Jurkat, Clone E6-1 (cell line): ENCODE measurements at places on chromosomes 5 and 9.

GRCh38 chr5:82817897-82818676 is 259.1 kb downstream of the TMEM167A start:
- DNase-seq, result no peak

DNA sequence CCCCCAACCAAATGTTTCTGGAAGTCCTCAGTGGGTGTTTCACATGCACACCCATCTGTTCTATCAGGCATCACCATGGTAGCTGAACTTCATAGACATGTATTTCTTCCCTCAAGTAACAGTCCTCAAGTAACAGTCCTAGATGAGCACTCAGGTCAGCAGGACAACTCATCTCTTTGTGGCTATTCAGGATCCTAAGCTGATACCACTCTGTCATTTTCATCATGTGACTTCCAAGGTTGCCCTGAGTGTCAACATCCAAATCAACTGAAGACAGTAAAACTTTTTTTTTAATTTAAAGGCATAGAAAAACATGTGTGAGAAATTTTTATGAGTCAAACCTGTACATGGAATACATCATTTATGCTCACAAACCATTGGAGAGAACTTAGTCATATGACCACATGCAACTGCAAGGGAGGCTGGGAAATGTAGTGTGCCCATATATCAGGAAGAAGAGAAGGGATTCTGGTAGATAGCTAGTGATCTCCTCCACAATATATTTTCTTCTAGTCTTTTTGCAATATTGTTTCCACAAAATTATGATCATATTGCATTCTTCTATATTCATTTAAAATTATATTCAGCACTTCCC is 64.2 kb upstream of the FST start:
- no peak for DNase-seq

- no peak for DNase-seq
Measured at GRCh38 chr5:181121675-181122561, 9.1 kb downstream of the OR2V1 start.

- no peak for DNase-seq
Measured at GRCh38 chr9:126694206-126695081, 80.7 kb downstream of the LMX1B start.

DNA sequence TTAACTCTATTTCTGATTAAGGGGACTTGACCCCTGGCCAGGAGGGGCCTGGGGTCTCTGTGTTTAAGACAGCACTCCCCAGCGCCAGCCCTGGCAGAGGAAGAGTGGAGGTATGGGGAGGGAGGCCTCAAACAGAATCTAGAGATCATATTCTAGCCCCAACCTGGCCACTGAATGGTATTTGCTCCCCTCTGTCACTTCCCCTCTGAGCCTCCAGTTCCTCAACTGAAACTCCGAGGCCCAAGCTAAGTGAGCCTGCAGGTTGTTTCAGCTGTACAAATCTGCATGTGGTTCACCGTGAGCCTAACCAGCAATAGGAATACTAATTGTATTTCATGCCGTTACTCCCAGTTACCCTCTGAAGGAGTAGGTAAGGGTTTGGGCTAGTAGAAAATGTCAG is 36.0 kb downstream of the ANP32B start:
- no peak for DNase-seq

DNA sequence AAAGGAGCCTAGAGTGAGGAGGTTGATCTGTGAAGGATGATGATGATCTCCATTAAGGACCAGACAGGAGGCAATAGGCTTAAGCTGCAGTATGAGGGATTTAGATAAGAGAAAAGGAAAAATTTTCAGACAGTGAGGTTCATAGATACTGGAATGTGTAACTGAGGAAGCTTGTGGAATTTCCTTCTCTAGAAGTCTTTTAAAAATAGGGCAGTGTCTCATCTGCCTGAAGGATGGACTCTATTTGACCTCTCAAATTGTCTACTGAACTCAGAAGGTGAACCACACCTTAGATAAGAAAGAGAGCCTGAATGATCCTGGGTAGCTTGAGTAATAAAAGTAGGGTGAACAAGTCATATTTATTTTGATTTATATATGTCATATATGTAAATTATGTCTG is 148.2 kb upstream of the CDKN2B start:
- no peak for DNase-seq

DNA sequence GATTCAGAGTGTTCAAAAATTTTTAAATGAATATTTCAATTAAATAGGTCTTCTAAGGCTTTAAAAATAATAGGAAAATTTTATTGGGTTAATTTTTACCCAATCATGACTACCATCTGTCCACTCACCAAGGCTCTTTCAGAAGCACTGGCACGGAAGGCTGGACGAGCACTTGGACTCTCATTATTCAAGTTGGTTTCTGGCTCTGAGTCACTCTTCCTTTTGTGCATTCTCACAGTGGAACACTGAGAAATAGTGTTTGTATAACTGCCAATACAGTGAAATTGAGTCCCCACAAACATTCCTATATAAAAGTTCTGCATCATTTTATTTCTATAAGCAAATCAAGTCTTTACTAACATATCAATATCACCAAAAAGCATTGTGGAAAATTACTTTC is 1149.0 kb downstream of the EFNA5 start:
- DNase-seq, result no peak

GRCh38 chr5:113518884-113519283 is 5.4 kb downstream of the YTHDC2 start:
- DNase-seq, result no peak

GRCh38 chr5:123582550-123583285 is 70.7 kb downstream of the CSNK1G3 start:
- DNase-seq, result no peak

- no peak for DNase-seq
Measured at GRCh38 chr9:33408087-33408486, 5.7 kb upstream of the AQP7 start.

- no peak for DNase-seq
Measured at GRCh38 chr5:100788417-100788816, 114.7 kb downstream of the ST8SIA4 start.

DNA sequence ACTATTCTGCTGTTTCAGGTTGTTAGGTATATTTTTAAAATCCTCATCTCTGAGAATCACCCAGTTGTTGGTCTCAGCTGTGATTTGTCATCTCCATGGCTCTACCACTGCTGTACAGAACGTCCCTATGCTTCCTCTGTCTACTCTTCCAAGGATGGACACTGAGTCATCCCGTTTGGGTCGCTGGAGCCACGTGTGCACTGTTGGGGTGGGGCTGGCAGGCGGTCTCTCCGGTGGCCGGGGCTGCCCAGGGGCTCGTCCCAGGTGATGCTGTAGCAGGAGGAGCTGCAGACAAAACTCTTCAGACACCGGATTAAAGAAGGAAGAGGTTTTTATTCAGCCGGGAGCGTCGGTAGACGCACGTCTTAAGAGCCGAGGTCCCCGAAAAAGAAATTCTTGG is 16.9 kb downstream of the LCN9 start:
- DNase-seq, result no peak

- peak; percentile 71 for DNase-seq
Measured at GRCh38 chr5:68465133-68465532, 249.6 kb downstream of the PIK3R1 start.
